Fibroblast of lung (primary cell): ENCODE measurements at places on chromosomes 3 and 15.

DNA sequence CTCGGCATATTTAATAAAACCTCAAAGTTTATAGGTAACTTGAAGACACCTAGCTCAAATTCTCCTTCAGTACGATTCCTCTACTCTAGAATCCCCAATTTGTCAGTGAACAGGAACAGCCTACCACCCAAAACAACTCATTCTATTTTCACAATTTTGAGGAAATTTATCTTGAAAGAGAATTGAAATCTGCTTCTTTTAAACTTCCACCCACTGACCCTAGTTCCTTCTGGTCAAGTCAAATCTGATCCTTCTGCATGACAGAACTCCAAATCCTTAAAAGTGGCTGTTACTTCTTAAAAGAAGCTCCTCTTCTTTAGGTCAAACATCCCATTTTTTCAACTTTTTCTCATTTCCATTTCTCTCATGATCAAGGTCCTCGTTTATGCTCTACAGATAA, 4.4 kb downstream of the GABPB1 start:
- DNase-seq: no peak

DNA sequence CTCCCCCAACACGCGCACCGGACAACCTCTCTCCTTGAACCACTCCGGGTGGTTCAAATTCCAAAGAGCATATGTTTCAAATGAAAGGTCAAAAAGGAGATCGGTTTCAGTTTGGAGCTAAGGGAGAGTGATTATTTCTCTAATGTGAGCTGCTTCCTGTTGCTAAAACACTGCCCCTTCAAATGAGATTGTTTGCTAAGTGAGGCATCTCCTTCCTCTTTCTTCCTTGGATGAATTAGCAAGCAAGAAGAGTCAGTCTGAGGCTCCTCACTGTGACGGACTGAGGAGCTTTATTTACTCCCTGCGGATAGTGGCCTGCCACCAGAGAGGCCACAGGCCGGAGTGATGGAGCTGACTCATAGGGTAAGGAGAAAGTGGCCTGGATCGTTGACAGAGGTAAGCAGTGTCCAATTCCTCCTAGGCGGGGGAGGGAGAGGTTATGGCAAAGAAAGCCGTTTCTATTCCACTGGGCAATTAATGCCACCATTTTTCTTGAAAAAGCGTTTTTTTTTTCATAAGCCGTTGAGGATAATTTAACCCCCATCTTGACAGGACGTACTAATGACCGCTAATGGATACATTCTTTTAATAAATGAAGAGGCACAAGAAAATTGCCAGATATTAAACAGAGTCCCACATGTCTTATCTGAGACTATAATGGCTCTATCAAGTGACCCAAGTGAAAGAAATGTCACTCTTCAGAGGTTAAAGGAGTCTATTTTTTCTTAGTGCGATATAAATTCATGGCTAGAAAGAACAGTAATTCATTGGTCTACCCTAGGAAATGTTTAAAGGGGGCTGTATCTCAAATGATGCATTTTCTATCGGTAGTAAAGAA, 167.0 kb upstream of the ANKRD28 start:
- DNase-seq: peak; percentile 67

DNA sequence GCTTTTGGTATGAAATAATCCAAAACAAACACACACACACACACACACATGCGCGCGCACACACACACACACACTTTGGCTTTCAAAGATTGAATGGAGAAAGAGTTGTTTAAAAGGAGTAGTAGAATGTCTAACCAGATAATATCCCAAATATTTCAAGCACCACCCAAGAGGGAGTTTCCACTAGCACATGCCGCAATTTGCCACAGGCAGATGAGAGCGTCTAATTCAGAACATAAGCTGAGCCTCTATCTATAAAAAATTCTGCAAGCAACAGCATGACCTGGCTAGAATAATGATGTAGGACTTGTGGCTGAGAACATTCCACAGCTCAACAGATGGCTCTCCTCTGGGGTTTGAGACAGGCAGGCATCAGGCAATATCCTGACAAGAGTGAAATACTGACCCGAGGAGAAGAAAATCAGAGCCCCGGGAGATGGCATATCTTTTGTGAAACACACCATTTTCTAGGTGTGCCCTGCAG, 302.5 kb upstream of the GADL1 start:
- DNase-seq: peak; percentile 66

- peak; percentile 77 for DNase-seq
Observed at GRCh38 chr3:152269831-152270734, 1.4 kb downstream of the MBNL1 start.

DNA sequence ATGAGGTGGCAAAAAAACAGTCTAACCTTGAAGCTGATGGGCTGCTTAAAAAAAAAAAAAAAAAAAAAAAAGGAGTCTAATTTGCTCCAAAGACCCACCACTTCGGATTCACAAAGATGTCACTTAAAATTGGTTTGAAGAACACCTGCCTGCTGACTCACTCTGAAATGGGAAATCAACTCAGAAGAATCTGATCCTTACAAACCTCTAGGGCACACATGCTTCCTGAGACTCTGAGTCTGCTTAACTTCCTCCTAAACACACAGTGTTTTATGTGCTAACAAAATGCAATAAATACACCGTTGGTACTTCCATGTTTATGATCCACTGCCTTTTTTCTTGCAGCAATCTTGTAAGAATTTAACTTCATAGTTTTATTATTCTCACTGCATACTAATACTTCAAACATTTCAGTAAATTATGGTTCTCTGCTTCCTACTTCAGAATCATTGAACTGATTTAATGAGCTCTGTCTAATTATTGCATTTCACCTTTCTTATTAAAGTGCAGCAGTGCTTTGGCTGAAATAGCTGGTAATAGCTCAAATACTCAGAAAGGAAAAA, 73.0 kb upstream of the FRMD4B start:
- no peak for DNase-seq

DNA sequence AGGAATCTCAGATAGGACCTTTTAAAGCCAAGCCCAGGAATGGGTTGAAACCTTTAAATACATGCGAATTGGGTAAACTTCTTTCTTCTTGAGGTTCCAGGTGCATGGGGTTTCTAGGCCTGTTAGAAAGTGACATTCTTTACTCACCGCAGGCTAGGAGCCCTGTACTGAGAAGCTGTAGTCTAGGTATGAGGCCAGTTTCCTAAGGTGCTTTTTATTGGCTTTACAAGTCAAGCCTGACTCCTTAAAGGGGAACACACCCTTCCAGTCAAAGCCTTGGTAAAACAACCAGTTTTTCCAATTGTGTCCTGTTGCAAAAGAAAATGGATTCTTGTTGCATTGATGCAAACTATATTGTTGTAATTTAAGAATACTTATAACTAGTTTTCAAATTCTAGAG, 76.1 kb upstream of the ATP11B start:
- no peak for DNase-seq

DNA sequence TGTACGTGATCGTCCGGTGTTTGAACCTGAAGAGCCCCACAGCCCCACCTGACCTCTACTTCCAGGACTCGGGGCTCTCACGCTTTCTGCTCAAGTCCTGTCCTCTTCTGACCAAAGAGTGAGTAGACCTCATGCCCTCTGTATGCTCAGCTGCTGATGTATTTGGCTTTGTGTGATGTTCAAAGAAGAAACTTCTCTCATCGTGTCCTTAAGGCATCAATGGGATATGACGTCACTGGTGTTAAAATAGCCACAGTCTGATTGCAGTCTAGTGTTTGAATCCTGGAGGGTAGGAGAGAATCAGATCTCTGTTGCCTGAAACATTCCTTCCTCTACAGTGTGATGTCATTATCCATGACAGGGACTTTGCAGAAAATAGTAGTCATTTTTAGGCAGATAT, 28.1 kb downstream of the ABHD2 start:
- DNase-seq: peak; percentile 66

DNA sequence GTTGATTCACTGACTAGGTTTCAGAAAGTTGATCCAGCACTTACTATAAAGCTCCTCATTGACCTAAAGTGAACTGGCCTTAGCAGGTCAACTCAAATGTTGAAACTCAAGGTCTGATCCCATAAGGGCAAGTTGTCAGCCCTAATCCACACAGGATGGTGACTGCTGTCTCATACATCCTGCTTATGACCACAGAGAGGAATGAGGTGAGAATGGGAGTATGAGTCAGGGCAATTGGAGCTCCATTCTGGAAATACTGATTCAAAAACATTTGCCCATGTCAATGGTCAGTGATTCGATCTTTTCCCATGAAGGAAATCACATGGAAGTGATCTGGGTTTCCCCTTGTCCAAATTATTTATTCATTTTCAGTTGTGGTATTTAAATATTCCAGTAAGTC, 78.7 kb downstream of the ZNF385D start:
- DNase-seq: peak; percentile 98
